ENCODE measurements at places on chromosomes 7 and 10. TPM values are rescaled to one million over a fixed set of nuclear protein-coding genes. Genes with fewer than 3 reads are reported as not detected.

SPDYE5 gene
- total RNA-seq, result not detected

ANKRD2 gene
- 0.36 TPM for total RNA-seq

GNGT1 gene
- not detected for total RNA-seq

HOXA1 gene
- 0.54 TPM for total RNA-seq

APBB1IP gene
- not detected for total RNA-seq

CCL24 gene
- total RNA-seq, result 0.28 TPM

UCMA gene
- total RNA-seq, result not detected

VENTX gene
- not detected for total RNA-seq

AQP1 gene
- total RNA-seq, result 14.2 TPM

FAM13C gene
- 0.66 TPM for total RNA-seq

FAM221A gene
- total RNA-seq, result 5.0 TPM

RPEL1 gene
- not detected for total RNA-seq

CRCP gene
- total RNA-seq, result 31.8 TPM

FOXI2 gene
- not detected for total RNA-seq

GSTO2 gene
- total RNA-seq, result 0.66 TPM

PRSS1 gene
- not detected for total RNA-seq

LRRD1 gene
- total RNA-seq, result not detected

CTAGE4 gene
- 0.18 TPM for total RNA-seq

Data from endothelial cell of coronary artery (primary cell).